Stimulated activated CD8-positive, alpha-beta memory T cell treated with anti-CD3 and anti-CD28 coated beads, Interleukin-4, amount 100 ng/mL, for 48 hours (primary cell): ENCODE measurements at places on chromosomes 2 and 18.
A peak's percentile ranks its signal among the peaks of the same experiment; 100 is the strongest.

DNA sequence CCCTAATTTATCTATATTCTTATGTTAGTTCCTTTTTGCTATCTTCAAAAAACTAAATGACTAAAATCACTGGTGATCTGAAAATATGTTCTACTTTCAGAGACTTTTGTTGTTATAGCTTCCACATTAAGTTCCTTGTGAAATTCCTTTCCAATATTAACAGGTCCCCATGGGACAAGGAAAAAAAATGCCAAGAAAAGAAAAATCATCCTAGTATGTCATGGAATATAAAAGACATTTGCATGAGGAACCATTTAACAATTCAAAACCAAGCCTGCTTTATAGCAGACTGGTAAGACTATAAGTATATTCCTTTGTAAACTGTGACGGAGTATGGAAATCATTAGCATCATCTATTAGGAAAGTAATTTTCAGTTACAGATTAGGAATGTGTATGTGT lies 48.1 kb downstream of the COBLL1 start:
- no peak for DNase-seq

- DNase-seq: no peak
Measured at GRCh38 chr18:48079885-48080284, 149.4 kb upstream of the SMAD2 start.

GRCh38 chr2:126899616-126900185 lies 1.0 kb downstream of the TEX51 start:
- no peak for DNase-seq

GRCh38 chr2:216857131-216857550 lies 2.7 kb downstream of the TNP1 start:
- DNase-seq: peak; percentile 30

DNA sequence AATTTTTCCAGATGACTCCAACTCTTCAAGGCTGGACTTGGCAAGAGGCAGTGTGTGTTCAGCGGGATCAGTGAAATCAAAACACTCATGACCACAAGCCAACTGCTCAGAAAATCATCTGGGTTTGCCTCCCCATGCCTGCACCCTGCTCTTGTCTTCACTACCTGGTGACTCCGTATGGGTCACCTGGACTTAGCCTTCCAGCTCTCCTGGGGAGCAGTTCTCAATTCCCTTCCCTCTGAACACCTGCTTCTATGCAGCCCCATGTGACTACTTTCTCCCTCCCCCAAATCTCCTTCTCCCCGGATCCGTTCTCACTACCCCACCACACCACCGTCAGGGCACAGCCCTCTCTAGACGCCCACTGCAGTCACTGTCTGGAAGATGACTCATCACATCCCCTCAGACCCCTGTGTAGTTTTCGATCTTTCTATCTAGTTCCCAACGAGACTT lies 130.2 kb upstream of the ID2 start:
- DNase-seq: peak; percentile 46

- DNase-seq: no peak
Measured at GRCh38 chr2:27033253-27033852, 588 bp downstream of the TMEM214 start.

- DNase-seq: peak; percentile 32
Measured at GRCh38 chr2:205700331-205701132, 18.2 kb downstream of the NRP2 start.
